ENCODE measurements at places on chromosomes 12 and 14. TPM values are rescaled to one million over a fixed set of nuclear protein-coding genes. Genes with fewer than 3 reads are reported as not detected.

DNA sequence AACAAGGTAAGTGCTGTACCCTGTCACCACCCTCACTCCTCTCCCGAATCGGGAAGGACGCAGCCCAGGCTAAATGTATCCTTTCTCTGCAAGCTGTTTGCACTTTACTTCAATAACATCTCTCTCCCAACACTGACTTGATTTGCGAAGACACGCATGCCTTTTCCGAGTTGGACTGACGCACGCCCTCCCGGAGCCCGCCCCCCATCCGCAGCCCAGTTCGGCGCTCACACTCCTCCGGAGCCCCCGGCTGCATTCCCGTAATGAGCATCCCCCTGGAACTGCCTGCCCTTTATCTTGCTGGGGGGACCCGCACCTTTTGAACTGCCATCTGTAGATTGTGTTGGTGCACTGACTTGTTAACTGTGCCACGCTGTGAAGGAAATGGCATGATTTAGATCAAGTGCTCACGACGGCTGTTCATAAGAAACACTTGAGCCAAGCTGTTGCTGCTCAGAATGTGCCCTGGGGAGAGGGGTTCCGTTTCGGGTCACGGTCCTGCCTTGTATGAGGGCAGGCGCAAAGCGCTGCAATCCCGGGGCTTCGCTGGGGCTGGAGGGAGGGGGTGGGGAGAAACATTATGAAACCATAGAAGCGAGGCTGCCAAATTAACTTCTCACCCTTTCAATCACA, 176.6 kb upstream of the CDKN3 start:
- DNase-seq = no peak

- no peak for DNase-seq
Measured at GRCh38 chr12:131375261-131375971, 335.5 kb upstream of the SFSWAP start.

DNA sequence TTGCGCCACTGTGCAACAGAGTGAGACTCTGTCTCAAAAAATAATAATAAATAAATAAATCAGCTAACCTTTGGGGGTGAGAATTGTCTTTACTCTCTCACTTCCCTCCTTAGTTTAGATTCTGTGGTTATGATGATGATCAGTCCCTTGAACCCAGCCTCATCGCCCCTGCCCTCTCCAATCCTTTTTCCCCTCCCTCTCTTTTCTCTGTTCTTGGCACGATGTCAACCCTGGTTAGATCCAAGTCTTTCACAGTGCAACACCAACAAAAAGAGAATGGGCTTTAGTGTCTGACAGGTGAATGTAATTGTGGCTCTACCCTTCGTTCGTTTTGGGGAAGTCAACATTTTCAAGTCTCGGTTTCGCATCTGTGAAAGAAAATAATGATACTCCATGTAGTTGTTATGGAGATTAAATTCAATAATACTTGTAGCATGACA, 59.0 kb downstream of the NTN4 start:
- no peak for DNase-seq

GRCh38 chr14:89565607-89566006, 148.6 kb upstream of the FOXN3 start:
- DNase-seq = no peak

DNA sequence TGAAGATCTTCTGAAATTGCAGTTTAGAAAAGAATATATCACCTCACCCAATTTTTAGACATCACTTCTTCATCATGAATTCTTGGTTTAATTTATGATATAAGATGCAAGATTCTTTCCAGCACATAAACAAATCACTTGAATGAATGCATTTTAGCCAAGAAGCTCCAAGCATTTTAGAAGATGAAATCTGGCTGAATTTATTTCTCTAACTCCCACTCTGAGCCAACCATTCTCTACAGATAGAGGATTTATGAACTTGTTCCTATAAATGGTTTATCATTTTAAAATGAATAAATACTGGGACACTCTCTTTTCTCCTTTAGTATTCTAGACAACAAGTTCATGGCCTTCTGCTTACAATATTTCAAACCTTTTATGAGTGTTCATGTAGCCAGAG, 71.7 kb downstream of the GRIP1 start:
- no peak for DNase-seq

- no peak for DNase-seq
Measured at GRCh38 chr14:51566831-51567582, 84.7 kb upstream of the FRMD6 start.

DNA sequence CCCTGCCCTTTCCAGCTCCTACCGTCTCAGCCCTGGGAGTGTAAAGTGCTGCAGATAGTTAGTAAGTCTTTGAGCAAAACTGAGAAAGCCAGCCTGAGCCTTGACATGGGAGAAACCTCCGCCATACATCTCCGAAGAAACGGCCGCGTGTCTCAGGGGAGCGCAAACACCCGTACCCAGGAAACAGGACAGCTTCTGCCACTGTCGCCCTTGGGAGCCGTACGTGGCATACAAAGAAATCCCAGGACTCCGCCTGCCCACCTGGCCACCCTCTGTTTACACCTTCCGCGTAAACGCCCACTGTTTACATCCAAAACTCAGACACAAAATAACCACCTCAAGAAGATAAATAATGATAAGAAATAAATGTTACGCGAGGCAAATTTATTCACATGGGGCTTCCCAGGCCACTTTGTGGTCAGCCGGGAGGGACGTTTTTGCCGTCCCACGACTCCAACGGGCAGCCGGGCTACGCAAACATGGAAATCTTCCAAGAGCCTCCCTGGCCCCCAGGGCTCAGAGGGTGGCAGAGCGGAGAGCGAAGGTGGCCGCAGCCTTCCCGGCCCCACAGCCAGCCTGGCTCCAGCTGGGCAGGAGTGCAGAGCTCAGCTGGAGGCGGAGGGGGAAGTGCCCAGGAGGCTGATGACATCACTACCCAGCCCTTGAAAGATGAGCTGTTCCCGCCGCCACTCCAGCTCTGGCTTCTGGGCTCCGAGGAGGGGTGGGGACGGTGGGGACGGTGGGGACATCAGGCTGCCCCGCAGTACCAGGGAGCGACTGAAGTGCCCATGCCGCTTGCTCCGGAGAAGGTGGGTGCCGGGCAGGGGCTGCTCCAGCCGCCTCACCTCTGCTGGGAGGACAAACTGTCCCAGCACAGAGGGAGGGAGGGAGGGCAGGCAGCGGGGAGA, at the start of gene BDKRB2:
Gene BDKRB2, plus strand, starts transcription at position 689 of the 908 bp plus-strand sequence. CDS start 32,269 bp downstream, outside the sequence.
- DNase-seq = no peak

GRCh38 chr14:47675466-47676314, at the start of gene MDGA2:
TSS of gene MDGA2 (minus strand) at chr14:47675605.
- peak; percentile 24 for DNase-seq

DNA sequence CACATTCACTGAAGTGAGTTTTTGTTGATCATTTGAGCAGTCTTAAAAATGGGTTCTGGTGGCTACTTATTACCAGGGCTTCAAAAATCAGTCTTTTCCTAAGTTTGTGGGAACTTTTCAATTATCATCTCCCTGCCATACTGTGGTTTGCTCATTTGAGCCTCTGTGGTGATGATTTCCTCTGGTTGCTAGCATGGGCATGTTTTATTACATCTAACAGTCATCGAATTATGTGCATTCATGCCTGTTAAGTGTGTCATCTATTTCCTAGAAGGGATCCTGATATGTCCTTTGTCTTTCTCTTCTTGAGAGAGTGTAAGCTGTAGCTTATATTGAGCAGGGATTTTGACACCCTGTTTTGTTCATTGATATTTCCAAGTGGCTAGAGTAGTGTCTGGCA, 116.8 kb downstream of the WIF1 start:
- no peak for DNase-seq

DNA sequence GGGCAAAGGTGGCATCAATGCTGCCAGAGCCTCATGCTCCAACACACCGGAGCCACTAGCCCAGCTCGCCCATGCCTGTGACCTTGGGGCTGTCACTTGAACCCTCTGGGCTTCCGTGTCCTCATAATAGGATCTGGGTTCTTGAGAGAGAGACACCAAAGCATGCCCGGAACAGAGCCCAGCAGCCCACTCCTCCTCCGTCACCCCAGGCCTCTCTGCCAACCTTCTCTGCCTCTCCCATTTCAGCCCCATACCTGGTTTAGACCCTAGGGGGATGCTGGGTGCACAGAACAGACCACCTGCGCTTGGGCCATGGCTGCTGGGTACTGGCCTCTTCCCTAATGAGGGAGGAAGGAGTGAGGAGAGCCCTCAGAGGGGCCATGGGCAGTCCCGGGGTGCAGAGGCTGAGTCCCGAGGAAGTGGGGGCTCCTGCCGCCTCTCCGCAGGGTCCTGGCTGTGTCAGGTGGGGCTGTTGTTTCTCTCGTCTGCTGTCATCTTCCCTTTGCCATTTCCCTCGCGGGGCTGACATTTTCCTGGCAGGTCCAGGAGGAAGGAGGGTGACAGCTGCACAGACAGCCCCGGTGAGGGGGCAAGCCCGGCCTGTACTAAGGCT, 172.4 kb upstream of the RTL1 start:
- peak; percentile 29 for DNase-seq

GRCh38 chr14:60327447-60328331, 78.7 kb downstream of the PPM1A start:
- no peak for DNase-seq

GRCh38 chr12:1826401-1826800, 6.0 kb downstream of the LRTM2 start:
- no peak for DNase-seq

- no peak for DNase-seq
Measured at GRCh38 chr14:90451443-90451842, 54.6 kb downstream of the CALM1 start.

GRCh38 chr14:77920312-77920711, 120.4 kb downstream of the ADCK1 start:
- DNase-seq = no peak

- no peak for DNase-seq
Measured at GRCh38 chr12:119715268-119715620, 47.3 kb downstream of the PRKAB1 start.

The KDM5A gene
- 10.8 TPM for total RNA-seq

The RHOJ gene
- total RNA-seq = 1.7 TPM

The CLEC4D gene
- 0.09 TPM for total RNA-seq

The AACS gene
- total RNA-seq = 3.2 TPM

The IL23A gene
- total RNA-seq = not detected

The GIT2 gene
- total RNA-seq = 17.3 TPM

The DPPA3 gene
- total RNA-seq = not detected

The SIX1 gene
- total RNA-seq = not detected

The SLC10A1 gene
- total RNA-seq = 260 TPM

All from right lobe of liver (tissue), 6 donors.